Right cardiac atrium (tissue), 5 donors: ENCODE measurements at places on chromosomes 6 and 20. TPM values are rescaled to one million over a fixed set of nuclear protein-coding genes. Genes with fewer than 3 reads are reported as not detected.

OR2H2 gene
- total RNA-seq: not detected

GRCh38 chr6:25275436-25275835, 3.7 kb upstream of the CARMIL1 start:
- no peak for DNase-seq

DNA sequence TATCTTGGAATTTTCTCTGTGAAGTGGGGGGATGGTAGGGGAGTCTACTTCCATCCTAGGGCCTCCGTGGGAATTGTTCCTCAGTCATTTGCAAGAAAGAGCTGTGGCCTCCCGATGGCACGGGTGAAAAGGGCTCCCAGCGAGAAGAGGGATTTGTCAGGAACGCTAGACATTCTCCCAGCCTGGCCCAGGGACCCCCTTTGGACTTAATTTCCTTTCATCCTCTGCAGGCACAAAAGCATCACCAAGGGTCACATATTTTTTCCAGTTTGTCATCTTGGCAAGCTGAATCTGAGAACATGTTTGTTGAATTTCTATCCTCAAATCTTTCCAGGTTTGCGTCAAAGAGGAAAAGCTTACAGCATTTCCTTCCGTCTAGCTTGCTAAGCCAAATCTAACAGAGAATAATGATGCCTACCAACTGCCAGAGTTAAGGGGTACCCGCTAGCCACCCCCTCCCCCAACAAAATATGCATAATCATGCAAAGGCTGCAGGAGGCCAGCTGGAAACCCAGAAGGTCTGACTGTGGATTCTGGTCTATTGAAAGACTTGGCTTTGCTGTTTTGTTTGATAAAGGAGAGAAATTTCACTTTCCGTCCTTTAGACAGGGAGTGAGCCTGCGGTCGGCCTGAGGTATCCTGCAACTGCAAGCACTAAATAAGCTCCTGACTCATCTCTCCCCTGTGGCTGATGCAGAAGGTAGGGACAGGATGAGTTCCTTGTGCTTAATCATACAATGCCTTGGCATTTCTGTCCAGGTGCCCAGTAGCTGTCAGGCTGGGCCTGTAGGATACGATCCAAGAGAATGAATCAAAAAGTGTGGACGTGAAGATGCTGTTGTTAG, 23.1 kb downstream of the PSMG4 start:
- no peak for DNase-seq

- DNase-seq: no peak
These were observed 12.6 kb downstream of the MCM3 start for GRCh38 chr6:52271852-52272460.

DNA sequence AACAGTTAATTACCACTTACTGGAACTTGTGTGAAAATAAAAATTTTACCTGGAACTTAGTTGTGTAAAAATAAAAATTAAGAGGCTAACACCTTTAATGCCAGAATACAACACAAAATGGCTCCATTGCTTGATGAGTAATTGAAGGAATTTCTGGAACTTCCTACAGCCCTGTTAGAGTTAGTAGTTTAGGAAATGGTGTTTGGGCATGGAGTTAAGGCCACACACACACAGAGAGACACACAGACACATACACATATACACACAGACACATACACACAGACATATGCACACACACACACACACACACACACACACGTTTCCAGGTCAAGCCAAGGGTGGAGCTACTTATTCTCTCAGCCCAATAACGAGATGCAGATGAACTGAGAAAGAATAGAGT, 20.6 kb upstream of the CST3 start:
- no peak for DNase-seq

DNA sequence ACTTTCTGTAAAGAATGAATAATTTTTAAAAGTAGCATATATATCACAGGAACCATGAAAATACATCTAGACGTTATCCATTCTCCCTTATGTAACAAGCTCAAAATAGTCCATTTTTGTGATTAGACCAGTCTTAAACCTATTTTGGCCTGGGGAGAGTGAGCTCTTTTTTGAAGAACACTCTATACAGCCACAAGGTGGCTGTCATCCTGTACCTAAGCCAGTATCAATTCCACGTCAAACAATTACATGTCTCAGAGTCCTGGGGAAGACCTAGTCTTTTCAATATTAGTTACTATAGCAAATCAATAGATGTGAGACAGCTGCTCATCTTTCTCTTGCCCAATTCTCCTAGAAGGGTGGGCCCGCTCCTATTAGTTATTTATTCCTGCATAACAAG, 28.4 kb downstream of the FBXO5 start:
- no peak for DNase-seq

SEC23B gene
- 7.8 TPM for total RNA-seq

DNA sequence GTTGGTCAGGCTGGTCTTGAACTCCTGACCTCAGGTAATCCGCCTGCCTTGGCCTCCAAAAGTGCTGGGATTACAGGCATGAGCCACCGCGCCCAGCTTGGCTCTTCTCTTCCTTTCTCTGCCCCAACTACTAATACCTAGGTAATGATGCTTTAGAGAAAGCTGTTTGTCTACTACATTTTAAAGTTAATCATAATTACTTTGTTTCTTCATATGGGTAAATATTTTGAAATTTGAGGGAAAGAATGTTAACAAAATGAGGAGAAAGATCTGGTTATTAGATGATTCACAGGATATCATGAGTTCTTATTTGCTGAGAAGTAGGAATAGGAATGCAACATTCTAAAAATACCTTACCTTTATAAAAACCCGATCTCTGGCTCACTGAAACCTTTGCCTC, 18.4 kb upstream of the PTPRK start:
- DNase-seq: no peak

MROH8 gene
- 8.4 TPM for total RNA-seq

- no peak for DNase-seq
These were observed 12.2 kb upstream of the NCOA5 start for GRCh38 chr20:46101957-46102356.

DNA sequence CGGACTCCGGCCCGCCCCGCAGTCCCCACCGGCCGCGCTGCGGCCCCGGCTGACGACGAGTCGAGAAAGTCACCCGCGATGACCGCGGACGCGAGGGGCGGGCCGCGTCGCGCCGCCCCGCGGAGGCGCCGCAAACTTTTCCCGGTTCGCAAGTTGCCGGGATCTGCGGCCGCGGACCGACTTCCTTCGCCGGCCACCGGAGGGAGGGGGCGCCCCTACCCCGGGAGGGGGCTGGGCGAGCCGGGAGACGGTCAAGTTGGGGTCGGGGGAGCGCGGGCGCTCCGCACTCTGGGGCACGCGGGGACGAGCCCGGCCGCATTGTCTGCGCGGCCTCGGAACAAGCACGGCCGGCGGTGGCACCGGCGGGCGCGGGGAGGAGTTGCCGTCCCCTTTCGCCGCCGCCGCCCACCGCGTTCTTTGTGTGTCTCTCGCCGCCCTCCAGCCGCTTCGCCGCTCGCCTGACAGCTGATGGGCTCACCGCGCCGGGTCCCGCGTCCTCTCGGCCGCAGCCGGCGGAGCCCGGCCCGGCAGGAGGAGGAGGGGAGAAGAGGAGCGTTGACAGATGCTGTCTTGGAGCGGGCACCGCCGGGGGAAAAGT, 131.6 kb downstream of the OGFRL1 start:
- DNase-seq: peak; percentile 89

- no peak for DNase-seq
These were observed 35.2 kb upstream of the OVOL2 start for GRCh38 chr20:18092890-18093289.

MGME1 gene
- total RNA-seq: 10.3 TPM

DNA sequence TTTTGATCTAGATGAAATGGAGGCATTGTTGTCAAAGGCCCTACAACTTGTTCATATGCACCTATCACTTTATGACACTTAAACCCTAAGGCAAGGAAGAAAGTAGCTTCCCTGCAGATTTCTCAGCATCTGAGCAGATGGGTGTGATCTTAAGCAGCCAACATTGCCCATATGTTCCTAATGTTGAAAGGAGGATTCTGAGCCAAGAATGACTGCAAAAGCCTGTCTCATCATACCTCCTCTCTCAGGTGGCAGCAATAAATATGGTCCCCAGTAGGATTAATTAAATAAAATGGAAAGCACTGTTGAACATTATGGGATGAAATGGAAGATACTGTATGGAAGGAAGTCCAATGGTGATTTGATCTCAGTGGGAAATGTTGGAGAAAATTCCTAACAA, 538.1 kb upstream of the MAN1A1 start:
- DNase-seq: no peak

GRCh38 chr6:85544776-85545175, 48.9 kb downstream of the SNX14 start:
- no peak for DNase-seq

DNA sequence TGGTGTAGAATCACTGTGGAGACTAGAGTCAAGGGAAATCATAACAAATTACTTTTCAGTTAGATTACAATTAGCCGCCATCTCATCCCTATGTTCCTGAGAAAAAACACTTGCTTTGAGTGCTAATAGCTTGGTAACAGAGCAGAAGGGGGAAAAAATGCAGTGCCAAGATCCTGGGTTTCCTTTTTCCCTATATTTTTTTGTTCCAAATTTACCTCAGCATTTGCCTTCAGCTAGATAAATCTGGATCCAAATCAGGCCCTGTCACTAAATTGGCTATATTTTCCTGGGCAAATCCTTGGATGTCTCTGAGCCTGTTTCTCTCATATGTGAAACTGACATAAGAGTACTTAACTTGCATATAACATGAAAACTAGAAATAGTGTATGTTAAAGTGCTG, 86.0 kb downstream of the TENT5A start:
- DNase-seq: no peak

DNA sequence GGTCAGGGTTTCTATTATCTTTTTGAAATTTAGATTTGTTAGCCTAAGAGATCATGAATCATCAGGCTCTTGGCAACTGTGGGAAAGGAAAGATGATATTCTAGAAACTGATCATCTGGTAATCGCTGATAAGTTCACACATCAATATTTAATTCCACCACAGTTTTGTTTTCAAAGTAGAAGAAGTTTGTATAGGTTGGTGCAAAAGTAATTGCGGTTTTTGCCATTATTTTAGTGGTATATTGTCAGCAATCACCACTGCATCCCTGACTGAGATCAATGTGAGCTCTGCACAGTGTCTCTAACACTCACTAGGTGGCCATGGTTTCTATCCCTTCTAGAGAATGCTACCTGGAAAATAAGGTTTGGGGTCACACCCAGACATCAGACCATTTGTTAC, 17.0 kb upstream of the PXDC1 start:
- DNase-seq: no peak

DNA sequence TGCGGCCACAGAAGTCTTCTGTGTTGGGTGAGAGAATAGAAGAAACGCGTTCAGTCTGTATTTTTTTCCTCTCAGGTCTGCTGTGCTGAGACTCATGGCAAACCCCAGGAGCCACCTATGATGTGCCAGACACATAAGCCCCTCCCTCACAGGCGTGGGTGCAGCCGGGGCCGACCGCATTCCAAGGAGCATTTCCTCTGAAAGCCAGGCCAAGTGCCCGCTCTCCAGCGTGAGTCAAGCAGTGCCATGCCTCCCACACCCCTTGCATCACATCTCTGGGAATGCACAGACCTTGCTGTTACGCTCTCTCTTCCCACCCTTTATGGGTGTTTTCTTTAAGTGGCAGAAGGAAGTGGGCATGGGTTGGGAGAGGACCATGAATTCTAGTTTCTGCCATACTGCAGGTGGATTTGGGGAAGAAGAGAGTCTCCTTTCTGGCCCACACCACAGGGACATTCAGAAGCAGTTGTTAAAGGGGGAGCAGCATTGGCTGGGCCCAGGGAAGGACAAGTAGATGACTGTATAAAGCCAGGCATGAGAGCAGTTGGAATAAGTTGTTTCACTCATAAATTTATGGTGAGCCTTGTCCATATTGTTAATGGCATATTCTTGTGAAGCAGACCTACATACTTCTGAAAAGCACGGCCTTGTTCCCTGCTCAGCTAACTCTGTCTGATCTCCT, 37.1 kb upstream of the TFAP2A start:
- DNase-seq: no peak
